Germinal center (tissue), 1 donor: ENCODE measurements at places on chromosomes 16 and 17.

DNA sequence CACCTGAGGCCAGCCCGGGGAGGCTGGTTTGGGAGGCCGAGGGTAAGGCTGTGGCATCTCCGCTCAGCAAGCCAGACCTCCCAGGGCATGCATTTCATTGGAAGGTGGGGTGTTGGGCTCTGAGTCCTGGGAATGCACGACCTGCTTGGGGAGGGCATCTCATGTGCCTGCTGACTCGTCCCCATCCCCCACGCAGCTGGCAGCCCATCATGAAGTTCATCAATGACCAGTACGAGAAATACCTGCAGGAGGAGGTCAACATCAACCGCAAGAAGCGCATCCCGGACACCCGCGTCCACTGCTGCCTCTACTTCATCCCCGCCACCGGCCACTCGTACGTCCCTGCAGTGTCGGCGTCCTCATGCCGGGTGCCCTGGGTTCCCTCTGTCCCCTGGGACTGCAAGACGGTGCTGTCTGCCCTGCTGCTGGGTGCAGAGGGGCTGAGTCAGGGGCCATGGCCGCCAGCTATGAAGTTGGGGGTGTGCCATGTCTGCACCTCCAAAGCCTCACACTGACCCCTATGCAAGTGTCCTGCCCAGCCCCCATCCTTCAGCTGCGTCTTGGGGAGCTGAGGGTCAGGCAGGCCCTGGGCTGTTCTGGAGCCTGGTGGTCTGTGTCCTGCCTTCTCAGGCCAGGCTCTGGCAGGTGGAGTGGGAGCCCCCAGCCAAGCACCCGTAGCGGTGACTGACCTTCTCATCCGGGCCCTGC is 347.9 kb downstream of the SEC14L1 start:
- no peak for DNase-seq

- no peak for DNase-seq
Observed at GRCh38 chr17:17957584-17957916, 14.7 kb downstream of the TOM1L2 start.

DNA sequence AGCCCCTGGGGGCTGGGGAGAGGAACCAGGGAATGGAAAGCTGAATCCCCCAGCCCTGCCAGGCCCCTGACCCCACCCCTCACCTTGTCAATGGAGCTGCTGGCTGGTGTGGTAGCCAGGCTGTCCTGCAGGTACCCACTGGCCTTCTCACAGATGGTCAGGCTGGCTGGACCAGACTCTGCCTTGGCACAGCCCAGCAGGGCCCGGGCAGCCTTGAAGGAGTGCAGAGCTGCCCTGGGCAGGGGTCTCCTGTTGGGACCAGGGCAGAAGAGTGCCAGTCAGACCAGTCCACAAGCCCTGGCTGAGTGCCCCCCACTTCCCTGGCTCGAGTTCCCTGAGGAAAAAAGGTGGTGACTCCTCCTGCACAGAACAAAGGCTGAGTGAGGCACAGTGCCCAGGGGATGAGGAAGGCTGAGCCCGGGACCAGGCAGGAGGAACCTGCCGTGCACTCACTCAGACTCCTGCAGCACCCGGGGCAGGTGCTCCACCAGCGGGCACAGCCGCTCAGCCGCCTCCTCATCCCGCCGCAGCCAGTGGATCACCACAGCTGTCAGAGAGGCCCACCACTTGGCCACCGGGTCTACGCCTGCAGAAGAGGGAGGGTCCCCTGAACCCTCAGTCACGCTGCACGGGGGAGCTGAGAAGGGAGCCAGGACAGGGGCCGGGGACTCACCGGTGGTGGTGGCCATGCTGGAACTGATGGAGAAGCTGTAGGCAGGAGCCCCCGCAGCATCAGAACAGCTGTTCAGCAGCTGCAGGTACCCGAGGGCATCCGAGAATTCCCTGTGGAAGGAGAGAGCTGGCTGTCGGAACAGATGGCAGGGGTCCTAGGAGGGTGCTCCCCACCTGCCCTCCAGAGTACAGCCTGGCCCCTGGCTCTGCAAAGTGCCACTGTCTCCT is 22.4 kb downstream of the SREBF1 start:
- DNase-seq = no peak

GRCh38 chr16:85944572-85945423 is 45.8 kb downstream of the IRF8 start:
- DNase-seq = no peak

GRCh38 chr17:2059547-2060384 is 4.9 kb downstream of the HIC1 start:
- no peak for DNase-seq

DNA sequence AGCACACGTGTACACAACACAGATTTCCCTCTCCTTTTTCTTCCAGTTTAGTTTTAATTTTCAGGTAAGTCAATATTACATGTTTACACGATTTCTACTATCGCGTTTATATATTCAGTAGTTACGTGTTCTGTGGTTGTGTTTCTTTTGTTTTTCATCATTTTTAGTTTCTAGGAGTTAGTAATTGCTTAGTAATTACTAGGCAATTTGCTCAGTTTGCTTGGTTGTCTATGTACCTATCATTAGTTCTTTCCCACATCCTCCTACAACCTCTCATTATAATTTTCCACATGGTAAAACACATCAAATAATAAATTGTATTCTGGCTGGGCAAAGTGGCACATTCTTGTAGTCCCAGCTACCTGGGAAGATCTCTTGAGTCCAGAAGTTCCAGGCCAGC is 24.6 kb upstream of the GUCY2D start:
- DNase-seq = no peak

GRCh38 chr16:28313587-28313986 is 21.3 kb downstream of the SBK1 start:
- DNase-seq = no peak

DNA sequence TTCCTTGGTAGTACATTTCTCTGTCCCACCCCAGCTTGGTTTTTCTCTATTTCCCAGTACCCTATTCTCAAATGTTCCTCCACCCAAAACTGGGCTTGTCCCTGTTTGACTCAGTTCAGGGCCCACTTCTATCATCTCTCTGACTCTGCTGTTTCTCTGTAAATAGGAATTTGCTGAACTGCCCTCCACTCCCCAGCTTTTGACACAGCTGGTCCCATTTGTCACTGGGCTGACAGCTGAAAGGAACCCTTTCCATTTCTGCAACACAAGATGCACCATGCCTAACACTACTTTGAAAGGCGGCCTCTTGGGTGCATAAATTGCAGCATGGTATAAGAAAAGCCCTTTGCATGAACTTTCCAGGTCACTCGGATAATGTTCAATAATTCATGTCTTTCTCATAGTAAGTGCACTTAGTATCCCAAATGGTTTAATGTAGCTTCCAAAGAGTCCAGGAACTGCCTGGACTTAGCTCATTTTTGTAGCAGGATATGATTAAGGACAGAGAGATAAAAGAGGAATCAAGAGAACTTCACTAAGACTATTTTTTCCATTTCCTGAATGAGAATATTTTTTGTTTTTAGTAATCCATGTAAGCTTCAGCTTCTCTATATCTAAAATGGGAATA is 256.7 kb downstream of the CDH11 start:
- no peak for DNase-seq

DNA sequence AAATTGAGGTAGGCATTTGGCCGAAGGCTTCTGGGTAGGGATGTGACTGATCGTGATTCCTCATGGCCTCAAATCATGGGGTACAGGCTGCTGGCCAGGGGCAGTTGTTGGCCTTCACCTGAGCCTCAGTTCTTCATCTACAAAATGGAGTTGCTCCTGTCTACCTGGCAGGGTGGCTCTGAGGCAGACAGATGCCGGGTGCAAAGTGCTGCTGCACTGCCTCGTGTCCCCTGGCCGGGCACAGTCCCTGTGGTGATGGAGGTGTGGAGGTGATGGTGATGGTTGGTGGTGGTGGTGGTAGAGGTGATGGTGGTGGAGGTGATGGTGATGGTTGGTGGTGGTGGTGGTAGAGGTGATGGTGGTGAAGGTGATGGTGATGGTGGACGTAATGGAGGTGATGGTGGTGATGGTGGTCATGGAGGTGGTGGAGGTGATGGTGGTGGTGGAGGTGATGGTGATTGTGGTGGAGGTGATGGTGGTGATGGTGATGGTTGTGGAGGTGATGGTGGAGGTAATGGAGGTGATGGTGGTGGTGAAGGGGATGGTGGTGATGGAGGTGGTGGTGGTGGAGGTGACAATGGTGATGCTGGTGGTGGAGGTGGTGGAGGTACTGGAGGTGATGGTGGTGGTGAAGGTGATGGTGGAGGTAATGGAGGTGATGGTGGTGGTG is 52.6 kb downstream of the RNF213 start:
- no peak for DNase-seq

DNA sequence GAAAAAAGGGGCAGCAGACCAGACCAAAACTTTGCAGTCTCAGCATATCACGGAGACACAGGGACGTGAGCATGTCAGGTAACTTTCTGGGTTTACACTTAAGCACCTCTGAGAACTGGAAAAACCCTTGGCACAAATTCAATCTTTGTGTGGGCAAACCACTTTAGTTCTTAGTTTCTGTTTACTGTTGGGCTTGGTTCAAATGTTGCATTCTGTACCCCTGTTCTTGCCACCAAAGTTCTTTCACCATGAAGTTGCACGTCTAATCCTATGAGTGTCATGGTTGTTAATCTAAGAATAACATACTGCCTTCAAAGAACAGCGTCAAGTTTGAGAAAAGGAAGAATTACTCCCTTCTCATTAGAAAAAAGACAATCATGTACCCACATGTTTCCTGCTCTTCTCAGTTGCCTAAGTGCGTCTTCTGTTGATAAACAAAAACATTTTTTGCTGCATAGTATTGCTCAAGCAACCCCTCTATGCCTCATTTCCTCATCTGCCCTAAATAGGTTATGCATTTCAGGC is 11.6 kb downstream of the KRT33A start:
- DNase-seq = no peak

DNA sequence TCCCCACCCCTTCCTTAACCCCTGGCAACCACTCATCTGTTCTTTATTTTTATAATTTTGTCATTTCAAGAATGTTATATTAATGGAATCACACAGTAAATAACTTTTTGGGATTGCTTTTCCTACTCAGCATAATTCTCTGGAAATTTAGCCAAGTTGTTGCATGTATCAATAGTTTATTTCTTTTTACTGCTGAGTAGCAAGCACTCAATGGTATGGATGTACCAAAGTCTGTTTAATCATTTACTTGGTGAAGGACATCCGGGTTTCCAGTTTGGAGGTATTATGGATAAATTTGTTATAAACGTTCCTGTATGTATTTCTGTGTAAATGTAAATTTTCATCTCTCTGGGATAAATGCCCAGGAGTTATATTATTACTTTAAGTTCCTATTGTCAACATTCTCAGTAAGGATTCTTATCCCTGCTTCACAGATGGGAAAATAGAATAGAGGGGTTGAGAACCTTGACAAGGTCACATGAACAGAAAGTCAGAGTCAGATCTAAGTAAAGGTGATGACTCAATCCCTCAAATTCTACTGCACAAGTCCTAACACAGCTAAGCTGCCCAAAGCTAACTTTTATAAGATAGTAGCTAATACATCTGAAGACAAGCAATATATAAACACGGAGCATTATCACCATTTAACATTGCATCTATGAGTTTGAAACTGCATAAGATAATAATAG is 62.4 kb upstream of the MTMR4 start:
- no peak for DNase-seq

DNA sequence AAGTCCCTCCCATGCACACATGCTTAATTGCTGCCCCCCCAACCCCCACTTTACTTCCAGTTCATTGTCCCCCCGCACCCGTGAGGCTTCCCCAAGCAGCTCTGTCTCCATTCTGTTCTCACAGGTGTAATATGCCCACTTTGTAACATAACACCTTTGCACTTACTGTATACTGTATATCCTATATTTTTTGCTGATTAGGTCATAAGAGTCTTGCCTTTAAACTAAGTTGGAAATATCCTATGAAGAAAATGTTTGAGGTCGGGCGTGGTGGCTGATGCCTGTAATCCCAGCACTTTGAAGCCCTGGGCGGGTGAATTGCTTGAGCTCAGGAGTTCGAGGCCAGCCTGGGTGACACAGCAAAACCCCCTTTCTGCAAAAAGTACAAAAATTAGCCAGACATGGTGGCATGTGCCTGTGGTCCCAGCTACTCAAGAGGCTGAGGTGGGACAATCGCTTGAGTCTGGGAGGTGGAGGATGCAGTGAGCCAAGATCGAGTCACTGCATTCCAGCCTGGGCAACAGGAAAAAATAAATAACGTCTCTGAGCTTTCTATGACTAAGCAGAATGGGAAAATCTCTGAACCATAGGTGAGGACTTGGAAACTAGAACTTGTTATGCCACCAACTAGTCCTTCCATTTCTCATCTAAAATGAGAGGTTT is 76.1 kb downstream of the TNRC6C start:
- no peak for DNase-seq

DNA sequence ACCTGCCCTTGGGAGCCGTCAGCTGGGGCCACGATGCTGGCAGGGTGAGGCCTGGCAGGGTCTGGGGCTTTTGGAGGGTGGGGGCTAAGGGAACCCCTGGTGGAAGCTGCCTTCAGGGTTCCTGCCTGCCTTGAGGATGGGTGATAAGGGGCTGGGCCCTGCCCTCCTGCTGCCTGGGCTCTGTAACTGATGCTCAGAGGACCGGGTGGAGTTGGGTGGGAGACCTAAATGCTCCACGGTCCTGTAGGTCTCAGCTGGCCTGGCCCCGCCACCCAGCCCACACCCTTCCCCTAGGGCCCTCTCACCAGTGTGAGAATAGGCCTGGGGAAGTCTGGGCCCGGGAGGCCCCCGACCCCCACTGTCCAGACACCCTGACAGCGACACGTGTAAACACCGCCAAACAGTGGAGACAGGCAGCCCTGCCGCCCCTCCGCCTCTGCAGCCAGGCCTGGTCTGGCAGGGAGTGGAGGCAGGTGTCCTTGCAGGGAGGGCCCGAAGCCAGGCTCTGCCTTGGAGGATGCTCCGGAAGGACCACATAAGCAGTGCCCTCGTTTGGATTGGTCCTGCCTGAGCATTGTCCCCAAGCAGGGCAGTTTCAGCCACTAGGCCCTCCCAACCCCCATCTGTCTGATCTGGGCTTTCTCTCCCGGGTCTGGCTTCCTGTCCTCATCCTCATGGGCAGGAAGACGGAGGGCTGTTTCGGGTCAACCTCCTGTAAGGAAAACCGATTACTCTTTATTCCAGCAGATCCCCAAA is 6.5 kb upstream of the BAHCC1 start:
- no peak for DNase-seq

DNA sequence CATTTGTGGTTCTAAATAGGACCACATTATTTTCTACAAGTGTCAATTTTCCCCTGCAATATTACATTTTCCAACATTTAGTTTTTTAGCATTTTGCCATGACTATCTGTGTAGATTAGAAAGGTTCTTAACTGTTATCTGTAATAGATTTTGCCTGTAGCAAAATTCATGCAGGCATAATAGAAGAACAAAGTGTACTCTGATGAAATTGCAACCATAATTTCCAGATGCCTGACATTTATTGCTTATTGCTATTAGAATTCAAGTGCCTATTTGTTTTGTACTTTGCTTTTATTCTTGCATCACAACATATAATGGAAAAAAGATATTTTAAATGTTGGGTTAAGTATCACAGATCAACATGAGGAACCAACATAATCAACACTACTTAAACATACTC is 337.7 kb downstream of the TOX3 start:
- no peak for DNase-seq
